ENCODE measurements at places on chromosomes 16 and 17.

GRCh38 chr17:80970044-80970761 is 21.4 kb upstream of the CHMP6 start:
- DNase-seq = peak; percentile 17

DNA sequence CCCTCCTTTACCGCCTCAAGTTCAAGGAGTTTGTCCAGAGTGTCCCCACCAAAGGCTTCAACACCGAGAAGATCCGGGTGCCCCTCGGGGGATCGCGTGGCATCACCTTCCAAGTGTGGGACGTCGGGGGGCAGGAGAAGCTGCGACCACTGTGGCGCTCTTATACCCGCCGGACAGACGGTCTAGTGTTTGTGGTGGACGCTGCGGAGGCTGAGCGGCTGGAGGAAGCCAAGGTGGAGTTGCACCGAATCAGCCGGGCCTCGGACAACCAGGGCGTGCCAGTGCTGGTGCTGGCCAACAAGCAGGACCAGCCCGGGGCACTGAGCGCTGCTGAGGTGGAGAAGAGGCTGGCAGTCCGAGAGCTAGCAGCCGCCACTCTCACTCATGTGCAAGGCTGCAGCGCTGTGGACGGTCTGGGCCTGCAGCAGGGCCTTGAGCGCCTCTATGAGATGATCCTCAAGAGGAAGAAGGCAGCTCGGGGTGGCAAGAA is 1.1 kb downstream of the ARL4D start:
- DNase-seq = no peak

DNA sequence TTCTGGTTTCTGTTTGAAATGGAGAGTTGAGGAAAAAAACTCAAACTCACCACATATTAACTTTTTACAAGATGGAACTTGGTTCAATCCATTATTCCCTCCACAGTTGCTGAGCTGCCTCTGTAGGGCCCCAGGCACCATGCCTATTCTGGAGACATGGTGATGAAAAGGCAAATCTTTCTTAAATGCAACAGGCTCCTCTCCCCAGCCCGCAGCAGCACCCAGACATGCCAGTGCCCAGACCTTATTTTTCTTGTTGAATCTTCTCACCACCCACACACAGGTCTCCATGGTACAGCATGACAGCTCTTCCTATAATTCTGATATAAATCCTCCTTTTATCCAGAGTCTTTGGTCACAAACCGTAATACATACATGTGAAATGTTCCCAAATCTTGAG is 7.6 kb downstream of the CYTH1 start:
- DNase-seq = no peak

DNA sequence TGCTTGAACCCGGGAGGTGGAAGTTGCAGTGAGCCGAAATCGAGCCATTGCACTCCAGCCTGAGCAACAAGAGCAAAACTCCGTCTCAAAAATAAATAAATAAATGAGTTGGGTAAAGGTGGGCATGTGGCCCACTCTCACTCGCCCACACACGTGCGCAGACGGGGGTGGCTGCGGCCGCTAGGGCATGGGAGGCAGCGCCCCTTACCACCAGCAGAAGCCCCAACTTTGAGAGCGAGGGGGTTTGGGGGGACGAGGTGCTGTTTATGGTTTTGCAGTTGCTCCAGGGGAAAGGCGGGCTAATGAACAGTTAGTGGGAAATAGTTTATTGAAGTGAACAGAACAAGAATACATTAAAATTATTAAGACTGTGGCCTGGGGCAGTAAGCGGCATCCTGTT is 14.9 kb upstream of the RBFOX3 start:
- DNase-seq = no peak

DNA sequence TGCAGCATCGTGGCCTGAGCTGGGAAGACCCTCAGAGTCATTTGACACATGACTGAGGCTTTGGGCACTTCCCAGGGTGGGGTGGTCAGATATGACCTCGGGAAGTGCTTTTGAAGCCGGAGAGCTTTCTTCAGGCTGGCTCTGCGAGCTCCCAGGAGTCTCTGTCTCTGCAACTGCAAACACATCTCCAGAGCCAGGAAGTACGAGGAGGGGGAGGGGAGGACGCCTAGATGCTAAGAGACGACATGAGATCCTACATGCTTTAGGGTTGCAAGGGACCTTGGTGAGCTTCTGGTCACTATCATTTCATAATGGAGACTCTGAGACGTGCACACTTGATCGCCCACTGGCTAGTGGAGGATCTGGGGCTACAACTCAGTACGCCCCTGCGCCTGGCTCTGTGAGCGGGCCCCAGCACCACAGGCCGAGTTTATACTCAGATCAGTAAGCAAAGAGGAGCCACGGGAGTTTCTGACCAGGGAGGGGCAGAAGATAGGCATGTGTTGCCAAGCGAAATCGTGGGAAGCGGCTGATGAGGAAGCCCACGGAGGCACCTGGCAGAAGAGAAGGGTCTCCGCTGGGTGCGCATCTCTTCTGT is 527 bp upstream of the MGAT5B start:
- DNase-seq = no peak

GRCh38 chr16:55503726-55504550 is 4.9 kb upstream of the LPCAT2 start:
- no peak for DNase-seq

DNA sequence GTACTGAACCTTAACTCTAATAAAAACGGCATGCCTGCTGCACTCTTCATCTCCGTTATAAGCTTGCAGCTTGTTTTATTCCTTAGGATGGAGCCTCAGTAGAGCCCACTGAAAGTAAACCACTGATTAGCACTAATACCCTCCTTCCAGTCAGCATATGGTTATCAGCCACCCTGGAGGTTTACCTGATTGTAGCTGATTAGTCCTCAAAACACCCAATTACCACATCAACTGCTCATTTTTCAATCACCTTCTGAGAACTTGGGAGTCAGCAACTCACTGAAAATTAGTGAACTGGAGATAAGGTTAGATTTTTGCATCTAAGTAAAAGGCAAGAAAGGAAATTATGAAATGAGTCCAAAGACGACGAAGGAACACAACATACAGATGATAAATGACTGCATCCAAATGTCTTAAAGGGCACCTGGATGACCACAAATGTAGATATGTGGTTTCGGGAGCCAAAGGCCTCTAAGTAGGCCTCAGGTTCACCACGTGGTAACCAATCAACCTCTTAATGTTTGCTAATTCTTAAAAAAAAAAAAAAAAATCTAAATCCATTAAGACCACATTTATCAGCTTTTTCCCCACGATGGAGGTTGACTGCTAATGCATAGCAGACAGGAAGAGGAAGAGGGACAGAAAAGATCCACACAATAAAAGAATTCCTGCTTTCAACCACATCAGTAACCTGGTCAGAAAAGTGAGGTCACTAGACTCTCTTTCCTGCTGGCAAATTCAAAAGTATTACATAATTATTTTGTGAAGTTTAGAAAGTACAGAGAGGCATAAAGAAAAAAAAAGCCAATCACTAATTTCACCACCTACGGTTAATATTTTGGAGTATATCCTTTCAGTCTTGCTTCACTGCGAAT is 28.0 kb downstream of the DCUN1D3 start:
- no peak for DNase-seq

DNA sequence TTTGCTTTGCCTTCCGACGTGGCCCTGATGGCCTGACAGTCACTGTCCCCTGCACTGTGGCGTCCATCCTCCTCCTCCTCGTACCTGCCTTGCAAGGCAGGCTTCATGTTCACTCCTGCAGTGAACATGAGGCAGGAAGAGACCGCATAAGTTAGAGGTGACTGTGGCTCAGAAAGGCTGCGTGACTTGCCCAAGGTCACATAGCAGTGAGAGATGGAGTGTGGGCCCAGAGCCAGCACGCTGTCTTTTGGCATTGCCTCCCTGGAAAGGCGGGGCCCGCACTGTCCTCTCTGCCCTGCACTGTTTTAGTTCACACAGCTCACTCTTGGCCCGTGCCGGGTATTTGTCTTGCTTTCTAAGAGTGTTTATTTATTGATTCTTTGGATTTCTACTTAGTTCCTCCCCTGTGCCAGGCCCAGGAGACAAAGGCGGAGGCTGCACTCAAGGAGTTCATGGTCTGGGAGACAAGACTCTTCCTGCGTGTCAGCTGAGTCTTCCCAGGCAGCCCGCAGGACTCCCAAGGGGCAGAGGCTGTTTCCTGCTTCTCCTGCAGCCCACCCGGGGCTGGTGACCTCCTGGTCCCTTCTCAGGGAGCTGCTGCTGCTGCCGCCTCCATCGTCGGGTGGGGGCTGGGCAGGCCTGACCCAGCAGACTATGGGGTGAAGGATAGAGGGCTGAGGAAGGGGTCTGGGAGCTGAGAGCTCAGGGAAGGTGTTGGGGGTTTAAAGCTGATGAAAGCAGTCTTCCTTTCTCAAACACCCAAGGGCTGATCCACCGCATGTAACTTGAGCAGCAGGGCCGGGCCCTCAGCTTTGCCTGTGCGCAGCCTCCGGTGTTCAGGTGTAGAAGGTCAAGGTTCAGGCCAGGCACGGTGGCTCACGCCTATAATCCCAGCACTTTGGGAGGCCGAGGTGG is 12.7 kb downstream of the CYGB start:
- no peak for DNase-seq

DNA sequence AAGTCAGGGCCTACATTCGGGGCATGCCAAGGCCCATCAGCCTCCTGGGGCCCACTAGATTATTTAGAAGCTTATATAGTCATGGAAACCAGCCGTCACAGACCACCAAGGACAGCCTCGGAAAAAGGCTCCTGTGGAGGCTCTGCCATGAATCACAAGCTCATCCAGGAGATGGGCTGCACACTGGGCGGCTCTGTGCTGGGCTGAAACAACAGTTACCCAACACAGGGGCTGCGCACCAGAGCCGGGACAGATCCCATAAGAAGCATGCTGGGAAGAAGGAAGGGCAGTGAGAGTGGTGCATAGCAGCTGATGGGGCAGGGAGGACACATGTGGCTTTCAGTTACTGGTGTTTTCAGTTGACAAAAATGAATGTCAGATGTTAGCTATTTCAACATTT is 67.7 kb upstream of the GSG1L start:
- no peak for DNase-seq

- DNase-seq = peak; percentile 49
Observed at GRCh38 chr16:68401871-68402747, 46.2 kb downstream of the SMPD3 start.

DNA sequence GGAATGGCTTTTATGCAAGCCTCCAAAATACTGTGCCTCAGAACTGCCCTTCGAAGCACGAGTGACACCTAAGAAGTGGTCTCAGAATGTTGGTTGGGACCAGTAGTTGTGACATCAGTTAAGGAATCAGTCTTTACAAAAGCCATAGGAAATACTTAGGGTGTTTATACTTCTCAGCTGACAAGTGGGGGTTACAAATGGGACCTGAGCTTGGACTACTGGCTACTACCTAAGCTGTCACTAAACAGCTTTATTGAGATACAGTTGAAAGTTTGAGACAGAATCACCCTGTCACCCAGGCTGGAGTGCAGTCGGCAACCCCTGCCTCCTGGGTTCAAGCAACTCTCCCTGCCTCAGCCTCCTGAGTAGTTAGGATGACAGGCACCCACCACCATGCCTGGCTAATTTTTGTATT is 5.0 kb downstream of the RPL19 start:
- no peak for DNase-seq

DNA sequence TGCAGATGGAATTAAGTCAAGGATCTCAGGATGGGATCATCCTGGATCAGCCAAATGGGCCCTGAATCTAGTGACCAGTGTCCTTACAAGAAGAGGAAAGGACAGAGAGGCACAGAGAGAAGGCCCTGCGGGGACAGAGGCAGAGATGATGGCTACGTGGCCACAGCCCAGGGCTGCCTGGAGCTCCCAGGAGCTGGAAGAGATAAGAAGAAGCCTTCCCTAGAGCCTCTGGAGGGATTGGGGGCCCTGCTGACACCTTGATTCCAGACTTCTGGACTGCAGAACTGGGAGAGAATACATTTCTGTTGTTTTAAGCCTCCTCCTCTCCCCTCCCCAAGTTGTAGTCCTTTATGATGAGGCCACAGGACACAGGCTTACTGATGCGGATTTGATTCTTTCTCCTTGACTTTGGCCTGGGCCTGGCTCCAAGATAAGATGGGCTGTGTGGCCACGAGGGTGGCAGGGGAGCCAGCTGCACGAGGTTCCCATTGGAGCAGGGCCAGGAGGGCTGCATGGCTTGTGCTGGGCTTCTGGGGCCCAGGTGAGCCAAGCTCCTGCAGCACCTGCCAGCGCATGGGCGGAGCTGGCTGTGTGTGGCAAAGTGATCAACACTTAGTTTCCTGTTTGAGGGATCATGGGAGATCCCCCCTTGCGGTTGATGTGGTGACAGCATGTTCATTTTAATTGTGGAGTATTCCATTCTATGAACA is 146.1 kb downstream of the IRF8 start:
- no peak for DNase-seq

- no peak for DNase-seq
Observed at GRCh38 chr16:23509782-23510163, 521 bp downstream of the GGA2 start.

GRCh38 chr16:68291227-68291626 is 19.5 kb downstream of the SLC7A6OS start:
- no peak for DNase-seq

- no peak for DNase-seq
Observed at GRCh38 chr17:33154869-33155455, 138.1 kb downstream of the ASIC2 start.

- peak; percentile 85 for DNase-seq
Observed at GRCh38 chr16:29807426-29808218, 1.3 kb downstream of the MAZ start.

- peak; percentile 9 for DNase-seq
Observed at GRCh38 chr16:11283820-11284248, 2.7 kb upstream of the PRM1 start.

GRCh38 chr17:3959295-3959899 is 4.8 kb downstream of the ATP2A3 start:
- DNase-seq = no peak

- no peak for DNase-seq
Observed at GRCh38 chr16:4612474-4612931, 2.2 kb downstream of the UBALD1 start.

GRCh38 chr17:82297280-82297713 is 20.1 kb downstream of the CD7 start:
- DNase-seq = no peak

GRCh38 chr17:14451729-14452191 is 150.9 kb downstream of the HS3ST3B1 start:
- DNase-seq = no peak

- DNase-seq = no peak
Observed at GRCh38 chr17:60618854-60619526, 19.0 kb downstream of the PPM1D start.

GRCh38 chr17:81021531-81022343 is 13.2 kb upstream of the BAIAP2 start:
- DNase-seq = no peak

GRCh38 chr17:35807371-35808144 is 1.7 kb upstream of the TAF15 start:
- DNase-seq = no peak

- DNase-seq = peak; percentile 28
Observed at GRCh38 chr16:59573528-59574271, 839.6 kb upstream of the GOT2 start.

GRCh38 chr16:78988361-78988969 is 612.1 kb downstream of the MAF start:
- DNase-seq = no peak

DNA sequence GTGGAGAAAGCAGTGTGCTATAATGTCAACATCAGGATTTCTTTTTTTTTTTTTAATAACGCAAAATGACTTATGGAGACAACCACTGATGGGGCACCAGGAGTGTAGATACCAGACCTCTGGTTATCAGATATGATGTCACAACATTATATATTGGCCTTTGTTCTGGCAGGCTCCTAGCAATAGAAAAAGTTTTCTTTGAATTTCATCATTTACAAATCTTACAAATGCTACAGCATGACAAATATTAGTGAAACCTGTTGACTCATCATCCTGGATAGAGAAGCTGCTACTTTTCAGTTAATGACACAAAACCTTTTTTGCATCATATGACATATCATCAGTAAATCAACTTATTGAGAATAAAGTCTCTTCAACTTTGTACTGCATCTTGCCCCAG is 6.1 kb downstream of the THUMPD1 start:
- no peak for DNase-seq

- no peak for DNase-seq
Observed at GRCh38 chr17:163514-164098, 17.8 kb downstream of the DOC2B start.

Data from GM04504 (cell line).